Activated CD8-positive, alpha-beta memory T cell treated with anti-CD3 and anti-CD28 coated beads for 1 hour (primary cell): ENCODE measurements at places on chromosomes 4 and X.

- no peak for DNase-seq
Measured at GRCh38 chrX:66914080-66914479, 275.2 kb upstream of the EDA2R start.

GRCh38 chr4:51932261-51932660 is 87.9 kb downstream of the LRRC66 start:
- no peak for DNase-seq

DNA sequence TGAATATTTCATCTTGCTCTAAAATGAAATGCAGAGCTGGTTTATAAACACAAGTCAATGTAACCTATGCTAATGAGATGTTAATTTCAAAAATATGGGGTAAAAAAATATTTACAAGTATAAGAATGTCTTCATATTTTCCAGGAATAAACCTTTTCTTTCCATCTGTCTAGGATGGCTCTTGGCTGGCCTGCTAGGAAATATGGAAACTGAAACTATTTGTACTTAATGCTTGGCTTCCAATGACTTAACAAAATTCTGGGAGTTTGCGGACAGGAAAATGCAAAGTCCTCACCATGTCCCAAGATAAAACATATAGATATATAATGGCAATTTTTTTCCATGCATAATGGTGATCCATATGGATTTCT is 168.1 kb downstream of the SCFD2 start:
- DNase-seq, result no peak

- DNase-seq, result no peak
Measured at GRCh38 chr4:83329521-83330110, 5.0 kb downstream of the HPSE start.

GRCh38 chr4:102639598-102639997 is 121.2 kb downstream of the MANBA start:
- DNase-seq, result no peak

GRCh38 chrX:22698151-22698550 is 301.6 kb upstream of the DDX53 start:
- no peak for DNase-seq

GRCh38 chrX:115324194-115324593 is 34.7 kb downstream of the LUZP4 start:
- DNase-seq, result no peak

- DNase-seq, result no peak
Measured at GRCh38 chr4:751676-752075, 46.0 kb downstream of the PCGF3 start.

GRCh38 chr4:147605499-147605898 is 11.7 kb upstream of the TMEM184C start:
- DNase-seq, result no peak

- no peak for DNase-seq
Measured at GRCh38 chrX:136206916-136207315, 44.3 kb downstream of the MAP7D3 start.

DNA sequence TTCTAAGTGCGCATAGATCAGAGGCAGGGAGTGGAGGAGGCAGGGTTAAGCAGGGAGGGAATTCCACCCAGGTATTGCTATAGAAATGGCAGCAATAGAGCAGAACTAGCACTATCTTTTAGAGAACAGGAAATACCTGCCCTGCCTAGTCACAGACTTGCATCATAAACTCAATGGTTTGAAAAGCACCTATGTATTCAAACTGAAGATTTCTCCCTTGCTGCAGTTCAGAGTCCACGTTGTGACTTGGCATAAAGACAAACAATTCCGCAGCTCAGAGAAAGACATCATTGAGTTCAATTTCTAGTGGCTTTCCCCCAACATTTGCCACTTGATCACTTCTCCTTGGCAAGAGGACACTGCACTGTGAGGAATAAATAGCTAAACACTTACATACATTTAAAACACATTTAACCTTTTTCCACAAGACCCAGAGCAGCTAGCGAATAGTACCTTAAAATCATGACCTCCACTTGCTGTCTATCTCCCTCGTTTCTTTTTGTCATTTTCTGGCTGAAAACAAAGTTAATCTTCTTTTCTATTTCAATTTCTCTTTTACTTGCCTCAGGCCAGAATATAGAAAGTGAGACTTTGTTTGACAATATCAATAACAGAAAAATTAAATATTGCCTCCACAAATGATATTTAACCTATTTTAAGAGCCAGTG is 42.4 kb downstream of the SLC7A11 start:
- DNase-seq, result no peak

- DNase-seq, result no peak
Measured at GRCh38 chr4:2255501-2256155, 6.3 kb downstream of the MXD4 start.

GRCh38 chr4:142923619-142924018 is 77.5 kb upstream of the INPP4B start:
- DNase-seq, result no peak

GRCh38 chrX:43756076-43756475 is 100.0 kb downstream of the MAOA start:
- DNase-seq, result no peak

DNA sequence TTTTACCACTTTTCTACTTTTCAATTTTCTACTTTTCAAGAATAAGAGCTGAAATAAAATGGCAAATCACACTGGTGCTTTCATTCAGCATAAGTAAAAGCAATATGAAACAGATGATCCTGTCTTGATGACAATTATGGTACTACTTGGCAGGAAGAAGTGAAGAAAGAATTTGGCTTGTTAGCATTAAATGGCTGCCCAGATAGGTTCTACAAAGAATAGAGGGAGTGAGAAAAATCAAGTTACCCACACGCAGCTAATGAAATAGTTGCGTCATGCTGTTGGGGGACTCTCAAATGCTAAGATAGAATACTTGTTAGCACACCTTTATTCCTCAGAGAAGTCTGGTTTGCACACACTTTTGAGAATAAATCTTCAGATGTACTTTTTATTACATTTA is 12.5 kb upstream of the LCORL start:
- DNase-seq, result no peak

GRCh38 chrX:153450114-153450948 is 4.5 kb upstream of the TREX2 start:
- DNase-seq, result no peak

DNA sequence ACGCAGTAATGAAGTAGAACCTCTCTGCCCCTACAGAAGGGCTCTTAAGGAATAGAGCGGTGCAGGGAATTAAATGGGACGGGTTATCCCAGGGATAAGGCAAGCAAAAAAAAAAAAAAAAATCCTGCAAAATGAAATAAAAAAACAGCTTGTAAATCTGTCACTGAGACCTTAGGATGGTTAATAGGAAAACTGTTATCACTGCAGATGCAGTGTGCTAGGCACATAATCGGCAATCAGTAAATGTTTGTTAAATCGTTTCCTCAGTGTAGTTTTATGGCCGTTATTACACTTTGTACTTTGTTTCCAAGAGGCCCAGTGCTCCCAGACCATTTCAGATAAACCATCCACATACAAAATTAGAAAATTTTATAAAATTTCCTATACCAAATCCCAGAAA is 1.0 kb downstream of the HNRNPH2 start:
- DNase-seq, result no peak

GRCh38 chrX:72041871-72042851 is 89.6 kb downstream of the RTL5 start:
- no peak for DNase-seq

GRCh38 chrX:40952855-40953254 is 132.4 kb upstream of the USP9X start:
- no peak for DNase-seq

GRCh38 chr4:101211146-101211553 is 136.2 kb downstream of the PPP3CA start:
- DNase-seq, result no peak

- DNase-seq, result no peak
Measured at GRCh38 chr4:83548151-83548905, 12.4 kb downstream of the GPAT3 start.

DNA sequence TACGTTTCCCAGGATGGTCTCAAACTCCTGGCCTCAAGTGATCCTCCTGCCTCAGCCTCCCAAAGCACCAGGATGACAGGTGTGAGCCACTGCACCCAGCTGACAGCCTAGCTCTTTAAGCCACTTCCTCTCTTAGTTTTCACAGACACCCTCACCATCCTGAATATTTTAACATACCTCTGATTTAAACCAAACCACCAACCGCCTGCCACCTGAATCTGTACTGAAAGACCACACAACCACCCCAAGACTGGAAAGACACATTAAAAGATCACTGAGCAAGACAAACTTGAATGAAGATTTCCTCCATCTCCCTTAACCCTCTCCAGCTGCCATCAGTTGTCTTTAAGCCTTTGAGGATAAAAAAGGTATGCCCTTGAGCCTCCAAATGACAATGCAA is 110.6 kb downstream of the SH3KBP1 start:
- DNase-seq, result no peak

GRCh38 chr4:8766610-8767009 is 105.0 kb downstream of the HMX1 start:
- DNase-seq, result no peak
